ENCODE measurements at places on chromosomes 7 and 10.

DNA sequence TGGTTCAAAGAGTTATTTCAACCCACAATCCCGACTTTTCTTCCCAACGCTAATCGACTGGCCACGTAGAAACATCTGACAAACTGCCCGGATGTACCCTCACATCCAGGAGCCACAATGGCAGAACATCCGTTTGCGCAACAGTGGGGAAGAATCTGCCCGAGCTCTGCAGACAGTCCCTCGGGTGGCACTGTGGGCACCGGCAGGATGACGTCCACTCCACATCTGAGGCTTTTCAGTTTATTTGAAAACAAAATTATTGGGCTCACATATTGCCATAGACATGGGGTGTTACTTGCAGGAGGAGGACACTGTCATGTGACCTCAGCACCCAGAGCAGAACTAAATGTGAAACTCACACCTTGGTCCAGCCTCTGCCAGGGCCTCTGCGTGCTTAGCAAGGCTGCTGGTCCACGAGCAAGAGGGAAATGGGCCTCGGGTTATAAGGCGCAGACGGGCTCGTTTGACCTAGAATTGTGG, 84.1 kb downstream of the MKI67 start:
- DNase-seq, result no peak

- no peak for DNase-seq
These were observed 97.7 kb upstream of the PARD3 start for GRCh38 chr10:34912771-34913170.

GRCh38 chr7:144127714-144128334, 4.8 kb downstream of the OR2A14 start:
- peak; percentile 0 for DNase-seq

DNA sequence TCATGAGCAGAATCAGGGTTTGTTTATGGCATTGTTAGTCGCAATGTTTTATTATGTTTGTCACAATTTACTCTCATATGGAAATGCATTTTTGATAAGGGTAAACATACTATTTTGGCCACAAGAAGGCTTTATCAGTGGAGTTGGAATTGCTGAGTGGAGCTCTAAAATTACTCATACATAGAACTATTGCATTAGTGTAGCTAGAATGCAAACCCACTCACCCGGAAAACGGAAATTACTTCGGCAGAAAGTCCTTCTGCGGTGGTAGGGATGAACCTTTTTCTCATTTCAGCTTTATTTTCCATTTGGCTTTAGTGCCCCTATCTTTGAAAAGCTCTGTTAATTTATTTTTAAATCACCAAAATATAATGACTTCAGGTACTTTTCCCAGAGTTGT, 42.8 kb upstream of the NPY start:
- no peak for DNase-seq

- no peak for DNase-seq
These were observed 575.3 kb downstream of the ETV1 start for GRCh38 chr7:13414181-13414580.

DNA sequence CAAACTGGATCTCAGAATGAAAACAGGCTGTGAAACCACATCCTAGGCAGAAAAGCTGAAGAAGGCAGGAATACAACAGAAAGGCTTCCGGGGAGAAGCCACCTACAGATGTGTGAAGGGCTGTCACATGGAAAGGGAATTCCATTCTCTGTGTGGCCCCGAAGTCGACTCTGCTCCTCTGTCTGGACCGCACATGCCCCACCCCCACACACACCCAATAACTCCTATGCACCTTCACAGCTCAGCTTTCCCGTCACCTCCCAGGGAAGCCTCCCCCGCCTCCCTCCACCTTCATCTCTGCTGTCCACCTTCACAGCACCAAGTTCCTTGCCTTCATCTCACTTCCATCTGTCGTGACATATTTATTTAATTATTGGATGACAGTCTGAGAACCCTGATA, 23.4 kb upstream of the ENO4 start:
- DNase-seq, result no peak

DNA sequence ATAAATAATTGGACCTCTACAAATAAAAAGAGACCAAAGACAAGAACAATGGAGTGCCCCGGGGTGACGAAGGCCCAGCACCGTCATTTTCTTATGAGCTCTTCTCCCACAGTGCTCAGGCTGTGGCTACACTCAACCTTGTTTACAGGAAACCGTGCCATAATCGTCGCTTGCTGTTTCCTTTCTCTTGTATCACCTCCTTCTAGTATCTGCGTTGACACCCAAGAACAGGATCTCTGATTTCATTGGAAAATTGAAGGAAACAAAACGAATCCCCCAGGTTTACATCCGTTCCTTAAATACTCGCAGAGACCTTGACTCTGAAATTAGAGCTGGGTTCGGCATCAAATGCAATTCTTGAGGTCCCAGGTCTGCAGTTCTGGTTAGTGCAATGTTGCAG, 1.7 kb upstream of the IGFBP3 start:
- DNase-seq, result no peak

- no peak for DNase-seq
These were observed 134.4 kb upstream of the CDK1 start for GRCh38 chr10:60643874-60644273.

DNA sequence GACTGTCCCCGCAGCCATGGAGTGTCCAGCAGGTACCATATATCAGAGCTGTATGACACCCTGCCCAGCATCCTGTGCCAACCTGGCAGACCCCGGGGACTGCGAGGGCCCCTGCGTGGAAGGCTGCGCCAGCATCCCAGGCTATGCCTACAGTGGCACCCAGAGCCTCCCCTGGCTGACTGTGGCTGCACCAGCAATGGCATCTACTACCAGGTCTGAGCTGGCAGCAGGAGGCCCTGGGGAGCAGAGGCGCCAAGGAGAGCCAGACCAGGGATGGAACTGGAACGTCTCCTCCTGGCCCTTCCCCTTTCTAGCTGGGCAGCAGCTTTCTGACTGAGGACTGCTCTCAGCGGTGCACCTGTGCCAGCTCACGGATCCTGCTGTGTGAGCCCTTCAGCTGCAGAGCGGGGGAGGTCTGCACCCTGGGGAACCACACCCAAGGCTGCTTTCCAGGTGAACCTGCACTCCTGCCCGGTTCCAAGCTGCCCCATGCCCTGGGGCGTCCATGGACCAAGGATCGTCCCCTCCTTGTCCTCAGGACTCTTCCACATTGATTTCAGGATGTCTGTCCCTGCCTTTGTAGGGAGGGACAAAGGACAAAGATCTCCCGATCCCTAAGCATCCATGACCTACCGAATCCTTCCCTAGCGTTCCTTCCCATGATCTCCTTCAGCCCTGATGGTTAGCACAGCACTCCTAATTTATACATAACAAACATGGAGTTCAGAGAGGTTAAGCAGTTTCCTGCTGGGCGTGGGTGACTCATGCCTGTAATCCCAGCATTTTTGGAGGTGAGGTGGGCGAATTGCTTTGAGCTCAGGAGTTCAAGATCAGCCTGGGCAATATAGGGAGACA, 33.3 kb downstream of the EPHB4 start:
- no peak for DNase-seq

DNA sequence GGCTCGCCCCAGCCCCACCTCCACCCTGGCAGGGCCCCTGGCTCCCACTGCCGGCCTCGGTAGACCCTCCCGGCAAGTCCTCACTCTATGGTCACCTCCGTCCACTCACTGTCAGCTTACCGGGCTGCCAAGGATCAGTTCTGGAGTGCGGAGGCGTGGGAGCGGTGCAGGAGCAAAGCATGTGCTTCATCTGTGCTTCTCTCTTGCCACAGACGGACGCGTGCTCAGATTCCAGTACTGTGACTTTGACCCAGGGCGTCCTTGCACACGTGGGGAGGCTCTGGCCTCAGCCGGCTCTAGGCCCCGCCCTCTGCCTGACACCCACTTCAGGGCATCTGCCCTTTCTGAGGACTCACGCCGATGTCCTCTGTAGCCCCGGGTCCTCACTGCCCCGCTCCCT, 547.5 kb upstream of the FOXK1 start:
- DNase-seq, result no peak

DNA sequence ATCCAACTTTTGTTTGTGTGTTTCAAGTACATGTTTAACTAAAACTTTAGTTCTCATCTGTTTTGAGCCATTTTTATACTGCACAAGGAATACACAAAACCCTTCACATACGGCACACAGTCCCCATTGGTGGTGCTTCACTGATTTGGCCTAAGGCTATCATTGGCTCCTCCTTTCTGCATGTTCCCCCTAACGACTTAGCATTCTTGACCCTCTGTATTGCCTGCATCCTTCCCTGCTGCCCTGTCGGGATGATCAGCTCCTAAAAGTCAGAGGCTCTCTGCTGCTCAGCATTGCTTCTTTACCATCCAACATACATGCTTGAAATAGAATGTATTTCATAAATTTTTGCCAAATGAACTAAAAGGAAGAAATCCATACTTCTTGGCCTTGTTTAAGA, 111.4 kb upstream of the ABCB5 start:
- DNase-seq, result no peak

DNA sequence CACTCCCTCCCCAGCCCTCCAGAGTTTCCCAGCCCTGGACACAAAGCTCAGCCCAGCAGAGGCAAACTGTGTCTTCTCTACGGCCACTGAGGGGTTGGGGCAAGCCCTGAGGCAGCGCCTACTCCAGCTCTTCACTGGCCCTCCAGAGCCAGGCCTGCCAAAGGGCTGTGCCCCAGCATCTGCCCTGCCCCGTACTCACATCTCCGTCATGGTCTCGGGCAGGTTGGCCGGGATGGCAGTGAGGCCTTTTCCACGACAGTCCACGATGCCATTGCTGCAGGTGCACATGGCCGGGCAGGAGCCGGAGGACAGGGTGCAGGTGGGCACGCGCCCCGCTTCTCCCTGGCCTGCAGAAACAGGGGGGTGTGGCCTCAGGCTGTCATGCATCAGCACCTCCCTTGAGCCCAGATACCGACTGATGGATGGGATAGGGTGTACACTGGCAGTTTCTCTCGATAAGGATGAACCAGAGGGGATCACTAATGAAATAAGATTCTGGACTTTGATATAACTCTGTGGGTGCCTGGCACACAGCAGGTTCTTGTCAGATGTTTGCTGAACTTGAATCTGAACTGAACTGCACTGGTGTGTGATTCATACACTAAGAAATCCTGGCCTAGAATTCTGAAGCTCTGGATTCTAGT, 125.2 kb downstream of the SLIT1 start:
- no peak for DNase-seq

DNA sequence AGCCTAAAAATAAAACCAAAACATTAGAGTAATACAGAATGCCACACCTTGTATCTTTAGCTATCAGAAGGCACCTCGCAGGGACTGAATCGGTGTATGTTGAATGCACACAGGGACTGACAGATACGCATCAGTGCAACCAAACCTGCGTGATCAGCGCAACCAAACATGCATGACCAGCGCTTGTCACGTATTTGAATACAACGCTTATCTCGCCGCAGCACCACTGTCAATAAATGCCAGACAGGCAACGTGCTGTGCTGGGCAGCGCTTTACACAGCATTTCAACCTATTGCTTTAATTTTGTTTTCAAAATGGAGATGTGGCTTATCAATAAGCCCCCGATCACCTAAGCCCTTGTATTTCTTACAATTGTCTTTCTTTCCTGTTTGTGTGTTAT, 242.4 kb downstream of the SFMBT2 start:
- no peak for DNase-seq

GRCh38 chr10:79138449-79139123, 69.8 kb downstream of the ZMIZ1 start:
- no peak for DNase-seq

DNA sequence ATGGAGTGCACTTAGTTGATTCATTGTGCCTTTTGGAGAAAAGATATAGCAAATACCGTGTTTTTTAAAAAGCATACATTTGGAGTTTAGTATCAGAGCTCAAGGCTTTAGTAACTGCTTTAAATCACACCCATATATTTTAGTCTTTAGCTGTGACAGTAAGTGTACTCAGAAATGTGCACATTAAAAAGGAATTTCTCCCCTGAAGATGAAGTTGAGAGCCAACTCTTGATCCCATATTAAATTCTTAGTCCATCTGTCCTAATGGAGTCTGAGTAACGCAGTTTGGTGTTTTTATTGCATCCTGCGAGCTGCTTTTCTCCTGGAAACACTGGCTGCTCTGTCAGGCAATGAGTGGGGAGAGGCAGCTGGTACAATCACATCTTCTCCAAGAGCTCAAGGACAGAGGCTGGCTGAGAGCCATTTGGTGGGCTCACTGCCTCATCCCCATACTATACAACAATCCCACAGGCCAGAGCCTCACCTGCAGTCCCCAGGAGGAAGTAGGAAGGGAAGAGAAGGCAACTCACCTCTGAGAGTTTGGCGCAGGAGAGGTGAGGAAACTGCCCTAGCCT, 473.6 kb upstream of the C7orf33 start:
- DNase-seq, result no peak

DNA sequence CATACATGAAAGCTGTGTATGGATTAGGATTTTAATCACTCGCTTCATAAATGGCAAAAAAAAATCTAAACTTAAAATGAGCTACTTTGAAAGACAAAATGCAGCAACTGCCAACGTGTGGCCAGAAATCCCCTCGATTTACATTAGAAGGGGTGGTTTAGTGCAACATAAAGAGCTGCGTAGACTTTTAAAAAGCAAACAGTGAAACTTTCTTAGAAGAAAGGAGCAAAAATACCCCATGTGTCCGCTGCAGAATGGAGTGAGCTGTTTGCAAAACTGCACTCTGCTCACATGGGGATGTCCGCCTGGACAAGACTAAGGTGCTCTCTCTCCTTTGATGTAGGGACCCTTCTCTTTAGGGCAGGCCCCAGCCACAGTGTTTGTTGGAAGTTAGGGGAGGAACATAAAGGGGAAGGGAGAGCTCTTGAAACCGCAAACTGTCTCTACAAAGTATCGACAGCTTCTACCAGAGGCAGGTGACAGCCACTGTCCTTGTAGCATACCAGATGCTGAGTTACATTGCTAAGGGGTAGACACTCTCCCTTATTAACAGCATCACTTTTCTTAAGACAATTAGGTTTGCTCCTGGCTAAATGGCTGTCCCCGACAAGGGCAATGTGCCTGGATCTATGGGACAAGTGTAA, 528.1 kb downstream of the KCNMA1 start:
- no peak for DNase-seq

DNA sequence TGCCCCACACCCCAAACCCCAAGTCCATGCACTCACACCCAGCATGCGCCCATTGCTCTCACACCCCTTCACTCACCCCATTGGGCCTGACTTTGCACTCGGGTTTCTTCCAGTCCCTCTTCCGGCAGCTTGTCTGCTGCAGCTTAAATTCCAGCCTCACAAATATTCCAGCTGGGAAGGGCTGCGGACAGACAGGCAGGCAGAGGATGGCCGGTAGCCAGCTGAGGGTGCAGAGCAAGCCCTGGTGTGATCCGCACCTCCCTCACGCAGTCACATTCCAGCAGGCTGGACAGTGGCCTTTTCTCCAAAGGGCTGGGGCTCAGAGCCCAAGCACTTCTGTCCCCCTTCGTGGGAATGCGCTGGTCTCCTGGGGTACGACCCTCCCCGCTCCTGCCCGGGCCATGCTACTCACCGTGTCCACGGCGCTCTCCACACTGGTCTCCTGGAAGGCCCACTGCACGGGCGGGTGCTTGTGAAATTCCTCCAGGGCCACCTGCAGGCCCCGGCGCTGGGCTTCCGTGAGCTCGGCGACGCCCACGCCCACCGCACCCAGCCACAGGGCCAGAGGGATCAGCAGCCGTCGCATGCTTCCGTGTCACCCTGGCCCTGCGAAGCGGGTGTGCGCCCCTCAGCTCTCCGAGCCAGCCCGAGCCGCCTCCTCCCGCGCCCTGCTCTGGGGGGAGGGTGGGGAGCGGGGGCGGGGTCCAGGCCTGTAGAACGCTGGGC, 1.2 kb downstream of the RARRES2 start:
- DNase-seq, result no peak
